WTC11 (cell line): ENCODE measurements at places on chromosomes 7 and 10.

GRCh38 chr7:127979113-127979727 is 52.0 kb downstream of the LRRC4 start:
- H3K36me3 ChIP-seq = peaks cover 32% of the 10 kb centered on the region
- peak overlapping the region; percentile 15; the same call in 1 of the 2 replicates for H3K27ac ChIP-seq
- H3K4me1 ChIP-seq = peaks cover 31% of the 10 kb centered on the region
- DNase-seq = no peak
- no peak overlapping the region for H3K4me3 ChIP-seq
- no peaks in the 10 kb centered on the region for H3K27me3 ChIP-seq

DNA sequence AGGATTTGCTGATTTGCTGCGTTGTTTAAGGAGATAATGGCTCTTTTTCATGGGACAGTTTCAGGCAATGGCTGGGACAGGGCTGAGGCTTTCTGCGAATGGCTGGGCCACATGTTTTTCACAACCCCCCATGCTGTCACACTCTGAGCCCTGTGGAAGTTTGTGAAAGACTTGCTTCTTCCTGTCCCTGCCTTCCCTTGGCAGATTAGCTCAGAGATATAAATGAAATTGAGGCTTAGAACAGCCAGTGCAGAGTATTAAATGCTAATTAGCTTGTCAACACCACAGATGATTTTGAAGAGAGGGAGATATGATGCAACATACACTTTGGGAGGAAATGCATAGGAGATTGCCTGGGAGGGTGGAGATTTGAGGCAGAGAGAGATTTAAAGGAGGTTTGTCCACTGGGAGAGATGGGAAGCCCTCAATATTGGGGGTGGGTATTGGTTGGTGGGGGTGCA is 232.0 kb downstream of the SH2D4B start:
- no peak overlapping the region for H3K4me3 ChIP-seq
- H3K36me3 ChIP-seq = no peaks in the 10 kb centered on the region
- no peaks in the 10 kb centered on the region for H3K27me3 ChIP-seq
- no peak overlapping the region for H3K27ac ChIP-seq

DNA sequence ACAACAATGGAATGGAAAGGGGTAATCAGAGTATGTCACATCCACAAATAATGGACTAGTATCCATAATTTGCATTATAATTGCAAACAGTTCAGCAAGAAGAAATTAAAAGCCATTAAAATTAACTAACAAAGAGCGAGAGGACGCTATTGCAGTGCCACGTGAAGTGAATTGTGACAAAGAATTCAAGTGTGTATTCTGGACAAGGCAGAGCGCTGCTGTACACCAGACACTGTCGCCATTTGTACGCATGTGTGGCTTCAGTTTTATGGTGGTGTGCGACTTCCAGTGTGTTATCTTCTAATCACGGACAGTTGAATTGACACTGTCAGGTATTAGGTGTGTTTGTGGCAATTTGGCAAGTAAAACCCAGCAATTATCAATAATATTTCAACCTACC is 11.3 kb downstream of the CYP3A5 start:
- H3K27ac ChIP-seq = no peak overlapping the region
- no peak overlapping the region for H3K4me3 ChIP-seq
- H3K4me1 ChIP-seq = no peaks in the 10 kb centered on the region
- DNase-seq = no peak
- no peaks in the 10 kb centered on the region for H3K27me3 ChIP-seq

GRCh38 chr7:152451356-152451755 is 15.6 kb upstream of the KMT2C start:
- DNase-seq = no peak
- H3K36me3 ChIP-seq = no peaks in the 10 kb centered on the region
- no peaks in the 10 kb centered on the region for H3K27me3 ChIP-seq

GRCh38 chr10:102811346-102811745 is 25.9 kb downstream of the CYP17A1 start:
- no peak overlapping the region for H3K27ac ChIP-seq
- no peaks in the 10 kb centered on the region for H3K27me3 ChIP-seq
- H3K4me3 ChIP-seq = no peak overlapping the region
- H3K36me3 ChIP-seq = peaks cover 6% of the 10 kb centered on the region; the same call in 1 of the 2 replicates
- peaks cover 33% of the 10 kb centered on the region for H3K4me1 ChIP-seq

DNA sequence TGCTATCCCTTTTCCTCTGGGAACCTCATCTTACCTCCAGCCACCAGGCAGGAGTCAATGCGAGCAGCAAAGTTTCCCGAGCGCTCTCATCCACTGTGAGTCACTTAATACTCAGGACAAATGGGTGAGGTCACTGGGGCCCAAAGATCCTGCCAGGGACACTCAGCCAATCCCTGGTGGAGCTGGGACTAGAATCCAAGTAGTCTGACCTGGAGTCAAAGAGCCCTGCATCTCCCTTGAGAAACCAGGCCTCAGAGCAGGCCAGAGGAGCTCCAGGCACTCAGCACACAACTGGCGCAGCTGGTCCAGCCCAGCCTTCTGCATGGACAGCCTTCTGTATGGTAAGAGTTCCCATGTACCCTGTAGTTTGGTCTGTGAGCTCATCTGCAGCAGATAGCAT is 142.3 kb downstream of the MAPK8 start:
- H3K4me3 ChIP-seq = no peak overlapping the region
- DNase-seq = no peak
- no peaks in the 10 kb centered on the region for H3K36me3 ChIP-seq

DNA sequence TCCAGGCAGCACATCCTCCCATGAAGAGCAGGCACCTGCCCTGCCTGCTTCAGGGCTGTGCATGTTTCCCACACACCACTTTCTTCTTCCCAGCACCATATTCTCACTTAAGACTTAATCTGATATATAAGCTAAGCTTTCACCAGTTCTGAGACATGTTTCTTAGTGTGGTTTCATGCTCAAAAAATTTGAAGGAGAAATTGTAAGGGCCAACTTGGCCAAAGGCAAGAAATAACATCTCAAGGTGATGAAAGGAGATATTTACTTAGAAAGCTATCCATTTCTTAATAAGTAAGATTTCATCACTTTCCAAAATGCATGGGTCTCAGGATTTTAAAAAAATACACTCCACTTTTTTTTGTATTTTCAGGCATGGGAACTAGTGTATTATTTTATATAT is 468.1 kb upstream of the AKR1E2 start:
- H3K36me3 ChIP-seq = no peaks in the 10 kb centered on the region
- no peak overlapping the region for H3K4me3 ChIP-seq
- H3K27me3 ChIP-seq = no peaks in the 10 kb centered on the region
- H3K27ac ChIP-seq = no peak overlapping the region
- peaks cover 10% of the 10 kb centered on the region for H3K4me1 ChIP-seq

DNA sequence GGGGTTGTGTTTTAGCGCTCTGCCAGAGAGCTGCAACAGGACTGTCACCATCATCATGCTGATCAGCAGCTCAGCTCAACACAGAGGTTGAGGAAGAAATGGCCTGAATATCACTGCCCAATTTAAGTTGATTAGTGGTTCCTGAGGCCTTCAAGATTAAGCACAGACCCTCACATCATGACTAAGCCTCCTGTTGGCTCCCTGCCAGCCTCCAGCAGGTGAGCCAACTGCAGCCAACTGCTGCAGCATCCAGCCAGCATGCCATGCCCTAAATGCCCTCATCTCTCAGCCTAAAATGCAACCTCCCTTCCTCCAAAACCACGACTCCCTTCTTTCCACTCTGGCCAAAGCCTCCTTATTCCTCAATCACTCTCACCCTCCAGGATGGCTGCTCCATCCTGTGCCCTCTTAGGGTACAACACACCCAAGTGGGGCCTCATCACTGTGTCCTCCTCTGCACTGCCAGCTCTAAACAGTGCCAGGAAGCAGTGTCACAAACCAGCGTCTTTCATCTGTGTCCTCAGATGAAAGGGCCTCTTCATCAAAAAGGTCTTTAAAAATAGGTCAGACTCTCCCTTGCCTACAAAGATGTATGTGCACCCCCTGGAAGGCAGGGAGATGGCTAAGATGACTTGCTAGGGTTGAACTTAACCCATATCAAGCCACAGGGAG is 259.3 kb downstream of the ZEB1 start:
- no peaks in the 10 kb centered on the region; the same call in none of the 2 replicates for H3K27me3 ChIP-seq
- H3K36me3 ChIP-seq = peaks cover 10% of the 10 kb centered on the region; the same call in 1 of the 2 replicates
- no peak overlapping the region for H3K27ac ChIP-seq
- peaks cover 3% of the 10 kb centered on the region for H3K4me1 ChIP-seq
- no peak for DNase-seq

DNA sequence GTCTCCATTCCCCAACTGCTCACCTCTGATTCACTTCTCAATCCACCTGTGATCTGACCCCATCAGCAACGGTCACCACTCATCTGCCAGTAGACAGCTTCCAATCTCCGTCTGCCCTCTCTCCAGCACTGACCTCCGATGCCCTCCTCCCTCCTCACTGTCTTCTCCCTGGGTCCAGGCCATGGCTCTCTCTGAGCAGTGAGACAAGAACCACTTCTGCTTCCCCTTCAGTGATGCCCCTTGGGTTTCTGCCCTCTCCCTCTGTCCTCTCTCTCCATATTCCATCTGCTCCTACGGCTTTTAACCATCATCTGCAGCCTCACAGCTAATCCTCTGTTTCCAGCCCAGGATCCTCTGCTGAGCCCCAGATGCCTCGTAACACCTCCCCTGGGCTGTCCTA is 55.5 kb upstream of the OPALIN start:
- H3K27ac ChIP-seq = no peak overlapping the region
- no peak for DNase-seq
- peaks cover 8% of the 10 kb centered on the region; the same call in 1 of the 2 replicates for H3K4me1 ChIP-seq
- H3K4me3 ChIP-seq = no peak overlapping the region
- no peaks in the 10 kb centered on the region for H3K27me3 ChIP-seq

DNA sequence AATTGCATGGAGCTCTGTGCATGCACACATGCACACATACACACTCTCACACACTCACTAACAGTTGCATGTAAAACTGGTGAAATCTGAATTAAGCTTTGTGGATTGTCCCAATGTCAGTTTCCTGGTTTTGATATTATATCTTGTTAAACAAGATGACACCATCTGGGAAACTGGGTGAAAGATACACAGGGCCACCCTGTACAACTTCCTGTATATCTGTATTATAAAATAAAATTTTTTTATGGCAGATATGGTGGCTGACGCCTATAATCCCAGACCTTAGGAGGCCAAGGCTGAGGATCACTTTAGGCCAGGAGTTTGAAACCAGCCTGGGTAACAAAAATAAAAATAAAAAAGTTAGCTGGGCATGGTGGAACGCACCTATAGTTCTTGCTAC is 87.4 kb downstream of the PTPN20 start:
- no peak overlapping the region for H3K27ac ChIP-seq
- DNase-seq = no peak
- no peaks in the 10 kb centered on the region for H3K27me3 ChIP-seq
- H3K4me3 ChIP-seq = no peak overlapping the region
- peaks cover 12% of the 10 kb centered on the region for H3K36me3 ChIP-seq
- H3K4me1 ChIP-seq = peaks cover 21% of the 10 kb centered on the region

GRCh38 chr10:95350830-95351228 is 60.0 kb upstream of the PDLIM1 start:
- no peak overlapping the region for H3K4me3 ChIP-seq
- no peak overlapping the region for H3K27ac ChIP-seq
- peaks cover 16% of the 10 kb centered on the region for H3K36me3 ChIP-seq
- no peaks in the 10 kb centered on the region for H3K27me3 ChIP-seq
- peaks cover 10% of the 10 kb centered on the region for H3K4me1 ChIP-seq
- DNase-seq = no peak

GRCh38 chr7:142790056-142790455 is 19.3 kb downstream of the PRSS2 start:
- no peaks in the 10 kb centered on the region for H3K36me3 ChIP-seq
- peaks cover 20% of the 10 kb centered on the region for H3K27me3 ChIP-seq
- H3K4me1 ChIP-seq = peaks cover 21% of the 10 kb centered on the region
- no peak overlapping the region for H3K4me3 ChIP-seq
- DNase-seq = no peak

DNA sequence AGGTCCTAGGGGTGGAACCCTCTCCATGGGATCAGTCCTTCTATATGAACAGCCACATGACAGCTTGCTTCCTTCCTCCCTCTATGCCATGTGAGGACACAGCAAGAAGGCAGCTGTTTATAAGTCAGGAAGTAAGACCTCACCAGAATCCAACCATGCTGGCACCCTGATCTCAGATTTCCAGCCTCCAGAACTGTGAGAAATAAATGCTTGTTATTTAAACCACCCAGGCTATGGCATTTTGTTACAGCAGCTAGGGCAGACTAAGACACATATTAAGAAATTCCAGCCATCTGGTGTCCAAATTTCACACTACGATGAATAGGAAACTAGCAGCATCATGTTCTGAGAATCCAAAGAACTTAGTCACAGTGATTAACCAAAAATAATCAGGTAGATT is 140.1 kb downstream of the ZFAND4 start:
- H3K4me1 ChIP-seq = no peaks in the 10 kb centered on the region
- H3K36me3 ChIP-seq = no peaks in the 10 kb centered on the region
- no peak overlapping the region for H3K27ac ChIP-seq
- H3K27me3 ChIP-seq = no peaks in the 10 kb centered on the region
- no peak overlapping the region for H3K4me3 ChIP-seq

DNA sequence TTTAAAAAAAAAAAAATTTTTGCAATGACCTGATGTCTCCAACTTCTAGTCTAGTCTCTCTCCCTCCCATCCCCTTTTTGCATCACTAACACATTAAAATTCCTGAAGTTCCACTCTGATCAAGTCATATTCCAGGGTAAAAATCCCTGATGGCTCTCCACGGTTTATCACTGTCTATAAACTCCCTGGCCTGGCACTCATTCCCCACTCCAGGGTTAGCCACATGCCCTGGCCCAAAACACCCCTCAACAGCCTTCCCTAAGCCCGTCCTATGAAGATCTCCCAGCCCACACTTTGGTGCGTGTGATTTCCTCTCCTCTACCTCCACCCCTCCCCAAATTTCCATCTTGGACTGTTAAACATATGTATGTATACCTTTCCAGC is 125.4 kb downstream of the JAZF1 start:
- no peaks in the 10 kb centered on the region; the same call in 1 of the 2 replicates for H3K27me3 ChIP-seq
- no peak overlapping the region; the same call in 1 of the 2 replicates for H3K27ac ChIP-seq
- no peak overlapping the region for H3K4me3 ChIP-seq

DNA sequence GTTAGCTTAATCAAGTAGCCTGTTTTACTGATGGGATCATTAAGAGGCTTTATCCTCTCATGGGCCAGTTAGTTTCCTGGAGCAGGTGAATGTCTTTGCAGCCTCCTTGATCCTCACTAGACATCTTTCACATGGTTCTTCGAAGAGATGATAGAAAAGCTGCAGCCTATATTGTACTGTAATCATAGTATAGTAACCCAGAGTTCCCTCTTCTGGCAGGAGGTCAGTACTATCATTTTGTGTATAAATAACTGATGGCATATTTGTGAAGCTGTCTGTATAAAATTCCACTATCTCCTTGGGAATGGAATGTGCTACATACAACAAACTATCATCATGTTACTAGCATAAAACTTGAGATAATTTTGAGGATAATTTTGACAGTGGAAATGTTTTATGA is 123.8 kb upstream of the PRPS1L1 start:
- no peaks in the 10 kb centered on the region for H3K27me3 ChIP-seq
- no peak overlapping the region for H3K27ac ChIP-seq
- DNase-seq = no peak
- no peak overlapping the region for H3K4me3 ChIP-seq

- no peaks in the 10 kb centered on the region for H3K27me3 ChIP-seq
- H3K27ac ChIP-seq = no peak overlapping the region
- peaks cover 39% of the 10 kb centered on the region for H3K36me3 ChIP-seq
- no peak for DNase-seq
Observed at GRCh38 chr10:70863470-70864160, 24.8 kb downstream of the PCBD1 start.
